ENCODE measurements at places on chromosomes 1 and 21. TPM values are rescaled to one million over a fixed set of nuclear protein-coding genes. Genes with fewer than 3 reads are reported as not detected.

- H3K27ac ChIP-seq, result peak overlapping the region; percentile 92
- H3K27me3 ChIP-seq, result no peaks in the 10 kb centered on the region
- peak overlapping the region; percentile 84 for H3K4me3 ChIP-seq
- peaks cover 55% of the 10 kb centered on the region for H3K36me3 ChIP-seq
Measured at GRCh38 chr1:159011751-159012150, 2.0 kb downstream of the IFI16 start.

- H3K27me3 ChIP-seq, result no peaks in the 10 kb centered on the region
- no peak overlapping the region for H3K4me3 ChIP-seq
- no peak overlapping the region for H3K27ac ChIP-seq
- no peaks in the 10 kb centered on the region for H3K36me3 ChIP-seq
Measured at GRCh38 chr21:25215698-25216384, 391.4 kb downstream of the MRPL39 start.

- H3K4me3 ChIP-seq, result no peak overlapping the region
- H3K27me3 ChIP-seq, result peaks cover 2% of the 10 kb centered on the region
- no peaks in the 10 kb centered on the region for H3K36me3 ChIP-seq
Measured at GRCh38 chr1:7669559-7670311, 101.4 kb upstream of the VAMP3 start.

DNA sequence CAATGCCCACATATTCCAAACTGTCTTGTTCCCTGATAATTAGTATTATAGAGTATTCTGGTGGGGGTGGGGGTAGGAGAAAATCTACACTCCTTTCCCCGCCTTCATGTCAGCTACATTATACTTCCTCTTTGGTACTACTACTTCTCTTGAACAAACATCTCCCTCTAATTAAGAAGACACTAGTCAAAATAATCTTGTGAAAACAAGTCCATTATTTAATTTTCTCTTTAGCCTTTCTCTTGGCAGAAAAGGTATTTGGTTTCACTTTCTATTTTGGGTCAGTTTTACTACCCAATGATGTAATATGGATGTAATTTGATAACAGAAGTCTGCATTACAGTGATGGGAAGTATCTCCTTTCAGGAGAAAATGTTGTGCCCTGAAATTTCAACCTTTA, 22.5 kb downstream of the NTMT2 start:
- H3K4me3 ChIP-seq, result peak overlapping the region; percentile 60
- no peak for DNase-seq
- H3K36me3 ChIP-seq, result peaks cover 2% of the 10 kb centered on the region
- H3K27me3 ChIP-seq, result no peaks in the 10 kb centered on the region

DNA sequence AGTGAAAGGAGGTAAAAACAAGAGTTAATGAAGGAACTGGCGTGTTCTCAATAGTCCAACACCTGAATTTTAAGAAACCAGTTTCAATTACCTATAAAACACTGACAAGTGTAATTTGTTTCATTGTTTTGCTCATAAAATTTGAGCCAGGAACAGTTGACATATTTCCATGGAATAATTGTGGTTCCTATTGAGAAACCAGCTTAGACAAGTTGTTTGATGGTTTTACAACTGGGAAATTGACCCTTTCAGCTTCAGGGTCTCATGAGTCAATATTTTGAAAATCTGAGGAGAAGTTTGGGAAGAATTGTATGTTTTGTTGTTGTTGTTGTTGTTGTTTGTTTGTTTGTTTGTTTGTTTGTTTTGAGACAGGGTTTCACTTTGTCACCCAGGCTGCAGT, 69.1 kb upstream of the GADD45A start:
- no peak overlapping the region for H3K4me3 ChIP-seq
- DNase-seq, result no peak
- peaks cover 3% of the 10 kb centered on the region for H3K27me3 ChIP-seq
- H3K27ac ChIP-seq, result no peak overlapping the region
- peaks cover 5% of the 10 kb centered on the region for H3K4me1 ChIP-seq
- no peaks in the 10 kb centered on the region for H3K36me3 ChIP-seq

GRCh38 chr1:1677718-1678580, 14.6 kb downstream of the SLC35E2B start:
- peaks cover 16% of the 10 kb centered on the region for H3K4me1 ChIP-seq
- H3K27ac ChIP-seq, result peak overlapping the region; percentile 90
- H3K27me3 ChIP-seq, result no peaks in the 10 kb centered on the region
- H3K36me3 ChIP-seq, result peaks cover 2% of the 10 kb centered on the region
- H3K4me3 ChIP-seq, result peak overlapping the region; percentile 81

DNA sequence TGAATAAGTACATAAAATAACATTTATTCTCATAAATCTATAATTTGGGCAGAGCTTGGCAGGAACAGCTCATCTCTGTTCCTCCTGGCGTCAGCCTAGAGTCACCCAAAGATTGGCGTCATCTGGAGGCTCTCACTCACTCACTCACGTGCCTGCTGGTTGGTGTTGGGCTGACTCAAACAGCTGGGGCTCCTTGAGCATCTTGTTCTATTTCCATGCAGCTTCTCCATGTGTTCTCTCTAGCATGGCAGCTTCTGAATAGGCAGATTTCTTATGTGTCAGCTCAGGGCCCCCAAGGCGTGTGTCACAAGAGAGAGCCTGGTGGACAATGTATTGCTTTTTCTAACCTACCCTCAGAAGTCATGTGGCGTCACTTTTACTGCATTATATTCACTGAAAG, 70.6 kb upstream of the RAB3GAP2 start:
- H3K27me3 ChIP-seq, result peaks cover 11% of the 10 kb centered on the region
- no peaks in the 10 kb centered on the region for H3K36me3 ChIP-seq
- DNase-seq, result no peak
- no peak overlapping the region for H3K27ac ChIP-seq
- no peak overlapping the region for H3K4me3 ChIP-seq

- no peak for DNase-seq
- H3K4me3 ChIP-seq, result peak overlapping the region; percentile 5
- H3K4me1 ChIP-seq, result peaks cover 60% of the 10 kb centered on the region
- H3K27ac ChIP-seq, result peak overlapping the region; percentile 95
- H3K36me3 ChIP-seq, result peaks cover 59% of the 10 kb centered on the region
Measured at GRCh38 chr21:34132926-34133325, 59.5 kb downstream of the MRPS6 start.

DNA sequence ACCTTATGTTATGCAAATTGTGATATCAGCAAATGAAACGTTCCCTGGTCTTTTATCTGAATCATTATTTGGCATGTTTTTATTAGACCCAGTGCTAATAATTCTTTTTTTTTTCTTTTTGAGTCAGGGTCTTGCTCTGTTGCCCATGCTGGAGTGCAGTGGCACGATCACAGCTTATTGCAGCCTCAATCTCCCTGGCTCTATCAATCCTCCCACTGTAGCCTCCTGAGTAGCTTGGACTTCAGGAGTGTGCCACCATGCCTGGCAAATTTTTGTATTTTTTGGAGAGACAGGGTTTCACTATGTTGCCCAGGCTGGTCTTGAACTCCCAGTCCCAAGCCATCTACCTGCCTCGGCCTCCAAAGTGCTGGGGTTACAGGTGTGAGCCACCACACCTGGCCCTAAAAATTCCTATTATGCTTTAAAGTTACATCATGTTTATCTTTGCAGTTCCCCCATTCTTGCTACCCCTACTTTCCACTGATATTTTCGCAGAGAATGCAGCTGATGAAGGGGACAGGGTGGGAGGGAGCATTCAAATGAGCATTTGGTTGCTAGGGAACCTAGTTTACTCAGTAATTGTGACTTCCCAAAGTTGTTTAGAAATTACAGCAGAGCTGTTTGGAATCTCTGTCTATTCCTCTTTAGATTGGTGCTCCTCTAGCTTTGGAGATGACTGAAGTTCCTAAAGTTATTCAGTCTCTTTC, 18.4 kb downstream of the C1orf21 start:
- no peaks in the 10 kb centered on the region for H3K4me1 ChIP-seq
- H3K27me3 ChIP-seq, result peaks cover 3% of the 10 kb centered on the region
- no peak for DNase-seq
- H3K4me3 ChIP-seq, result no peak overlapping the region

HLX gene
- 0.28 TPM for total RNA-seq

ESPN gene
- 2.6 TPM for total RNA-seq

ARHGEF10L gene
- total RNA-seq, result 0.39 TPM

LCK gene
- 460 TPM for total RNA-seq

Measured in activated naive CD8-positive, alpha-beta T cell treated with anti-CD3 and anti-CD28 coated beads, Interleukin-2, amount 10 ng/mL, durations not matched to agents 7 days and 5 days (primary cell).